ENCODE measurements at places on chromosomes 5 and 9.

- no peak for DNase-seq
Measured at GRCh38 chr5:171907725-171908343, 98.6 kb downstream of the FBXW11 start.

DNA sequence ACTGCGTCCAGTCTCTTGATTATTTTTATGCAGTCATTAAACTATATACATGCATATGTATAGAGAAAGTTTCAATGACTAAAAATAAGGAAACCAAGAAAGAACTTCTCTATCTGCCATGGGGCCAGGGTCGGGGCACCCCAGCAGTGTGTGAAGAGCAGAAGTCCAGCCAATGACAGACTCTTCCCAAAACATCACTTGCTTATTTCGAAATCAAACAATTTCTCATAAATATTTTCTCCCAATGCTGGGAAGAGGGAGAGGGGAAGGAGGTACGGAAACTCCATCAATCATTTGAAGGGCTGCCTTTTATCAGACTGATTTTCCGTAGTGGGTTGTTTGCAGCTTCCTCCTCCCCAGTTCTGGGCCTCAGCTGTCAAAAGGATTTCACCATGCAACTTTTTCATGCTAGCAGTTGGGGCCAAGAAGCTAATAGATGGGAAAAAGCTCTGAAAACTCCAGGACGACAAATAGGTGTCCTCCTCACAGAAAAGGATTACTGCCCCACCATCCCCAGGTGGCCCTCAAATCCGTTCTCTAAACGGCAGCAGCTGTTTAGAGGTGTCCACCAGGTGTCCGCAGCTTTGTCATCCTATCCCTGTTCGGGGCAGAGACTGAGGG is 617 bp upstream of the FPGS start:
- no peak for DNase-seq

DNA sequence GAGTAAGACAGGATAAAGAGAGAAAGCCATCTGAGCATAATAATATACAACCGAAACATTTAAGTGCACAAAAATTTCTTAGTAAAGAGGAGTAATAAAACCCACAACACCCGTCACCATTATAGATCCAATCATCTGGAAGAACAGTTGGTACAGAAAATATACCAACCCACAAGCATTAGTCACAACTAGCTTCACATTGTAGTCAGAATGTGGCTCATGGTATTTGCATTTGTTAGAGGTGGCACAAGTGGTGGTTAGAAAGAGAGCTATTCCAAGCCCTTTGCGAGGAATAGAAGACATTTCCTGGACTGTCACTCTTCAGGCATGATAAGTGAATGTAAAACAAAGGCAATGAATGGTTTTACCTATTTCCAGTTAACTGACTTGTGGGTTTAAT is 677.5 kb upstream of the ST8SIA4 start:
- no peak for DNase-seq

DNA sequence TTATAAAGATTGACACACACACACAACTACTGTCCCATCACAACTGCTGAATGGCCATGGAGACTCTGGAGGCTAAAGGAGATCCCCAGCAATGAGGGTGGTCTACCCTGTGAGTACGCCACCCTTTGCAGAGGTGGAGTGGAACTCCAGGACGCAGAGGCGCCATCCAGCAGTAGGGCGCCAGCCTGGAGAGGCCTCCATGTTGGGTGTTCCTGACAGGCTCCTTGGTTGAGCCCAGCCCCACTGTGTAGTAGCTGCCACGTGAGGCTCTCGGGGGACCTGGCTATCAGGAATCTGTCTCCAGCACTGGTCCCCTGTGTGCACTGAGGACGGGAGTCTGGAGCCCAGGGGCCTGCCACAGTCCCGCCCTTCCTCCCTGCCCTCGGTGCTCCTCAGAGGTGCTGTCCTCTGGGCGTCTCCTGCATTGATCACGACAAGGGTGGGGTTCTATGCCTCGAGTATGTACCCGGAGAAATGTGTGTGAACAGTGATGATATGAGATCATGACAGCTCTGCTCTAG is 72.3 kb downstream of the DAP start:
- no peak for DNase-seq

DNA sequence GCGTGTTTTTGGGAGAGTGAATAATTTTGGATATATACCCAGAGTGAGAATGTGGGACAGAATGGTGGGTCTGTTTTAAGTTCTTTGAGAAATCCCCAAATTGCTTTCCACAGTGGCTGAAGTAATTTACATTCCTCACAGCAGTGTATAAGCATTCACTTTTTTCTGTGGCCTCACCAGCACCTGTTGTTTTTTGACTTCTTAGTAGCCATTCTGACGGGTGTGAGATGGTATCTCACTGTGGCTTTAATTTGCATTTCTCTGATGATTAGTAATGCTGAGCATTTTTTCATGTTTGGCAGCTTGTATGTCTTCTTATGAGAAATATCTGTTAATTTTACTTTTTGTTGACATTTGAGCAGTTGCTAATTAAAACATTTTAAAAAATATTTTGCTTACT is 9.4 kb upstream of the SPATA31D1 start:
- DNase-seq, result no peak

GRCh38 chr9:81387360-81388106 is 301.8 kb downstream of the TLE1 start:
- no peak for DNase-seq

DNA sequence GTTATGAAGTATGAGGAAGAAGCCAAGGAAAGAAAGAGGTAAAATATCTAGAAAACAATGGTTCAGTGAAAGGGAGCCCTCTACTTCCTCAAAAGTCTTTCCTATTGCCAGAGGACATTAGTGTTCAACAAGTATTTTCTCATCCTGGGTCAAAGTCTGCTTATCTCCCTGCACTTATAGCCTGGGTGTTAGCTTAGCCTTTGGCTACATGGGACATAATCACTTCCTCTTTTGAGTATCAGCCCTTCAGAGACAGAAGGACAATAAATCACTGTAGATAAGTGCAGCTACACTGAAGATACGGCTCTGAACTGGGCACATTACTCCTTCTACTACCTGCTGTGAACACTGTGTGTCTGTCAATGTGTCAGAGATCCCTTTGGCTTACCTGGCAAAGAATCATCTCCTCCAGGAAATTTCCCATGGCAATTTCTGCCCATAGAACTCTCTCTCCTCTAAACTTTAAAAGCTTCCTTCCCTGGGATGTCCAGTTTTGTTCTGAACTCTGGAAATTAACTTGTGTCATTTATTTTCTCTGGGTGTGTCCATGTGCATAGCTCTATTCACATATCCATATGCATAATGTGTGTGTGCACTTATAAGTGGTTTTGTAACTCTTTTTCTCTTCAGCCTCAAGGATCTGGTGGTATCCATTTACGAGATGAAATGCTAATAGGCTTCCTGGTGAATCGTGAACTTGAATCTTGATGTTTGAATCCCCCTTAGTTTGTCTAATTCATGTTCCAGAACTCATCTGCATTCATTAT is 30.0 kb upstream of the RECK start:
- no peak for DNase-seq

DNA sequence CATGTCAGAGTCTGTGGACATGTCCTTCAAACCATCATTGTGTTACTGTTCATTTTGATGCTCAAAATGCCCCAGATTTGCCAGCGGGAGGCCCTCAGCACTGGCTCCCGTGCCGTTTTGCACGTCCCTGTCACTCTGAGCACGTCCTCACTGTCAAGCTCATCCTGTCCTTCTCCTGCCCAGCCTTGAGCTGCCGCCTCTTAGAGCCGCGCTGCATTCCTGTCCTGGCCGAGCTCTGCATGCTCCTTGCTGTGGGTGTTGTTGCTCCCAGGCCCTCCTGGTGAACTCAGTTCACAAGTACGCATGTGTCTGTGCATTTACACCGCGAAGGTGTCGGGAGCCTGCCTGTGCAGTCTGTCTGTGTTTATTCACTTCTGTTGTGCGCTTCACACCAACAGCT is 62.2 kb downstream of the WNK2 start:
- DNase-seq, result no peak

DNA sequence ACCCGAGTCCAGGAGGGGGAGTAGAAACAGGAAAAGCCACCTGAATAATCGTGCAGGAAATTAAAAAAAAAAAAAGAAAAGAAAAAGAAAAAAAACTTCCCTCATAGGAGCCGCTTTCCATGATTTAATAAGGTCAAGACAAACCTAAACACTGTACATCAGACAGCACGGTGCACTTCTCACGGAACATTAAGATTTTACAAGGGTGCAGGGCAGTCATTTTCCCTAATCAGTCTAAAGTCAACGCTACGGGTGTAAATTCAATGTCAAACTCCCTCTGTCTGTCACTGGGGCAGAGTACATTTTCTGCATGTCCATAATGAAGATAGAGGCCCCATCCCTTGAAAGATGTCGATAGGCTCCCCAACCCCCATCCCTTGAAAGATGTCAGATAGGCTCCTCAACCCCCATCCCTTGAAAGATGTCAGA is 139.7 kb downstream of the TSSK1B start:
- DNase-seq, result no peak

DNA sequence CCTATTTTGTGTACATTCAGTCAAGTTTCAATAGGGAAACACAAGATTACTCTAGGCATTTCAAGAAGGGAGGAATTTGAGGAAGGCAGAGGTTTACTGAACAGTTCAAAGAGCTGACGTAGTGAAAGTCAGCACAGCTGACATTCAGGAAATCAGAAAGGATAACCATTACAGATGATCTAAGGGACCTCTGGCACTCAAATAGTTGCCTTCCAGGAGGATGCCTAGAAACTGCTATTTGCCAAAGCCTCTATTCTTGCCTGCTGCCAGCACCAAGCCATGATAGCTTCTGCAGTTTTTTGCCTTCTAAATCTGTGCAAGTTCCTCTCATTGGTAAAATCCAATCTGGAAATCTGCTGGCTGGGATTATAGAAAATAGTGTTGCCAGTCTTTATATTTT is 373.1 kb downstream of the CSNK1G3 start:
- no peak for DNase-seq

DNA sequence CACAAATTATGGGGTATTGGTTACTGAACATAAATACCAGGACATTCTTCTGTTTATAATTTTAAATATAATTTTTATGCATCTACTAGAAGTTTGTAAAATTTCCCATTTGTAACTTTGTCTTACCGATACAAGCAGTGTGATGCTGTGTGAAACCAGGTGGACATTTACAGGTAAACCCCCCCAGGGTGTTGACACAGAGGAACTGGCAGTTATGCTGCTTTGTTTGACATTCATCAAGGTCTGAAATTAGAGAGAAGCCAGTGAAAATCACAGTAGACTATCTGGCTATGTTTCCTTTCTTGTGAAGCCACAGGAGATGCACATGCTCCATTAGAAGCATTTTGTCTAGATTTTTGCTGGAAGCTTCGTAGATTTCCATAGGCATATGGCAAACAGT is 190.9 kb downstream of the SLC12A2 start:
- DNase-seq, result no peak

GRCh38 chr5:38341056-38341455 is 82.7 kb downstream of the EGFLAM start:
- no peak for DNase-seq

DNA sequence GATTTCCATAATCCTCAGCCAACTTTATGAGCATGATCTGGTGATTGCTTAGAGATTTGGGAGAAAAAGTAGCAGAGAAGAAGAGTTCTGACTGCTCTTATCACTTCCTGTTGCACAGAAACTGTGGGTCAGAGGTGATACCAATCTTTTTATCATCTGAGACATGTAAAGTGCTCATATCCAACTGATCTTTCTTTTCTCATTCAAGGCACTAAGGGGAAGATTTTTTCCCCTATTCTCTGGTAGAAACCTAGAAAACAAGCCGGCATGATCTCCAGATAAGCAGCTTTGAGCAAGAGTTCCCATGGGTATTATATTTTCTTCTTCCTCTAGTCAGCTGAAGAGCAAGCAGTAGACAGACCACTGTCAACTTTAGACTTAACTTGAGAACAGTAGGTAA is 29.0 kb upstream of the GPR150 start:
- no peak for DNase-seq

GRCh38 chr9:135971111-135971766 is 10.1 kb upstream of the UBAC1 start:
- DNase-seq, result no peak

DNA sequence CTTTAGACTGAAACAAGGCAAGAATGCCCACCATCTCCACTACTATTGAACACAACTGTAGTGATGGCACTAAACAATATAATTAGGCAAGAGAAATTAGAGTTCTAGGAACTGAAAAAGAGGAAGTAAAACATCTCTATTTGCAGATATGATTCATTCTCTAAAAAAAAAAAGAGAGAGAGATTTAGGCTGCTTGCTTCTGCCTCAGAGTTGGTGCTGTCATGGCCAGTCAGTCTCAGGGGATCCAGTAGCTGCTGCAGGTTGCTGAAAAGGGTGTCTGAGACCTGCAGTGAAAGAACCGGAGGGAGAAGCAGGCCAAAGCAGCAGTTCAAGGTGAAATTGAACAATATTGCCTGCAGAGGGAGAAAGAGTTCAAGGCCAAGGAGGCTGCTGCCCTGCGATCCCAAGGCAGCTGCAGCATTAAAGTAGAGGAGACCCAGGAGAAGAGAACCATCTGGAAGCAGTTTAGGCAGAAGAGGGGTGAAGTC is 72.5 kb downstream of the AP3B1 start:
- DNase-seq, result no peak

- DNase-seq, result no peak
Measured at GRCh38 chr9:84224246-84224645, 116.3 kb downstream of the SLC28A3 start.

- no peak for DNase-seq
Measured at GRCh38 chr9:91395553-91396471, 27.8 kb downstream of the NFIL3 start.

- no peak for DNase-seq
Measured at GRCh38 chr9:134858051-134858841, 22.4 kb upstream of the FCN2 start.

GRCh38 chr5:157710882-157711281 is 20.3 kb upstream of the THG1L start:
- no peak for DNase-seq

DNA sequence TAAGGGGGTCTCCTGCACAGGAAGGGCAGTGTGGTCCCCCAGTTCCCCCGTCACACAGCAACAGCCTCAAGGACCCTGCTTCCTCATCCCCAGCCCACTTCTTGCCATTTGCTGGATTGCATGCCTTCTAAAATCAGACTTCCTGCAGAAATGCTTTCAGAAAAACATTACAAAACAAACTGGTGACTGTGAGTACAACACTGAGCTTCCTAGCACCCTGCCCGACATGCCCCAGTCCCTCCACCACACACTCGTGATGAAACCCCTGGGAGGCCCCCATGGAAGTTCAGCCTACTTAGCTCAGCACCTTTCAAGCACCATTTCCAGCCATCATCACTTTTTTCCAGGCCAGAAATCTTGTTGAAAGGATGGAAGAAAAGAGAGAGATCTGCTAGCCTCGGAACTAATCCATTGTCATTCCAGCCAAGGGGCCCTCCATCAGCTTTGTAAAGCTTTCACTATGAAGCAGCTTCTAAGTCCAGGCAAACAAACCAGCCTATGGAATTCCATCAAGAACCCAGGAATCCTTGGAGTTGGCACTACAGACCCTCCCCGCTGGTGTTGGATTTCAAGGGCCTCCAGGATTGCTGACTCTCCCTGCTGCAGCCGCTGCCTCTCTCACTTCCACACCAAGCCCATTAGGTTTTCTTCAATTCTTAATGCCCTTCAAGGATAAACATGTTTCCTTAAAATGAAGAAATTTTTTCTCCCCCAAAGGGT is 114.6 kb downstream of the C5orf15 start:
- no peak for DNase-seq

All from NCI-H1436 treated with DMSO at 0.1 percent for 48 hours (cell line).